ENCODE measurements at places on chromosomes 2 and 18.

DNA sequence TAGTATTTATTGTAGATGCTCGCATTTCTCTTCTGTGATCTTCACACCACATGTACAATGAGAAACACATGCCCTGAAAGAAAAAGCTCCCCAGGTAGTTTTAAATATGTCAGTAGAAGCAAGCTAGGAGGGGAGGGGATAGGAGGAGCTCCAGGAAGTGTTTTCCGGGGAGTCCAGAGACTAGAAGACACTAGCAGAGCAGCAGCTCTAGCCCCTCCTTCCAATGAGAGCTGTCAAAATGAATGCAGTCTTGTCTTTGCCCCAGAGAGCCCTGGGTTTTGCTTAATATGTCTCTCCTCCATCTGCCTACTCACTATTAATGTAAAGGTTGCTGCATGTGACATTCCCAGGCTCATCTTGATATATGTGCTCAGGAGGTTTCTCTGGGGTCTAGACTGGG, 462.6 kb upstream of the SOX11 start:
- DNase-seq: no peak

- DNase-seq: no peak
Measured at GRCh38 chr2:100233061-100233460, 89.2 kb downstream of the LONRF2 start.

DNA sequence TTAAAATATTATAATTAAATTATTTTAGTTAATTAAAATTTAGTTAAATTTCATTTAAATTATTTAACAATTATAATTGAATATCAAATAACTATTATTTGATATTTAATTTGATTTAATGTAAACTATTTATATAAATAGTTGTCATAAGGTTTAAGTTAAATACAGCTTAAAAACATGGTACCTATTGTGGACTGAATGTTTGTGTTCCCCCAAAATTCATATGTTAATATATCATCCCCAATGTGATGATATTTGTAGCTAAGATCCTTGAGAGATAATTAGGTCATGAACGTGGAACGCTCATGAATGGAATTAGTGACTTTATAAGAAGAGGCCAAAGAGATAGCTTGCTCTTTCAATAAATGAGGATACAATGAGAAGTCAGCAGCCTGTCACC, 505.7 kb upstream of the LRATD1 start:
- no peak for DNase-seq

- peak; percentile 18 for DNase-seq
Measured at GRCh38 chr2:53202063-53202462, 565.5 kb upstream of the CHAC2 start.
